Lung (tissue), 17 donors: ENCODE measurements at places on chromosomes 2 and 18. TPM values are rescaled to one million over a fixed set of nuclear protein-coding genes. Genes with fewer than 3 reads are reported as not detected.

- no peak overlapping the region for H3K27ac ChIP-seq
- H3K4me1 ChIP-seq = no peaks in the 10 kb centered on the region
- DNase-seq = no peak
- no peaks in the 10 kb centered on the region for H3K27me3 ChIP-seq
- peaks cover 60% of the 10 kb centered on the region for H3K36me3 ChIP-seq
- H3K4me3 ChIP-seq = no peak overlapping the region
Observed at GRCh38 chr2:117949806-117950205, 64.1 kb downstream of the CCDC93 start.

GRCh38 chr18:44557616-44558151, 123.0 kb upstream of the SETBP1 start:
- DNase-seq = no peak
- no peaks in the 10 kb centered on the region for H3K4me1 ChIP-seq
- H3K27ac ChIP-seq = no peak overlapping the region
- no peaks in the 10 kb centered on the region for H3K27me3 ChIP-seq

DNA sequence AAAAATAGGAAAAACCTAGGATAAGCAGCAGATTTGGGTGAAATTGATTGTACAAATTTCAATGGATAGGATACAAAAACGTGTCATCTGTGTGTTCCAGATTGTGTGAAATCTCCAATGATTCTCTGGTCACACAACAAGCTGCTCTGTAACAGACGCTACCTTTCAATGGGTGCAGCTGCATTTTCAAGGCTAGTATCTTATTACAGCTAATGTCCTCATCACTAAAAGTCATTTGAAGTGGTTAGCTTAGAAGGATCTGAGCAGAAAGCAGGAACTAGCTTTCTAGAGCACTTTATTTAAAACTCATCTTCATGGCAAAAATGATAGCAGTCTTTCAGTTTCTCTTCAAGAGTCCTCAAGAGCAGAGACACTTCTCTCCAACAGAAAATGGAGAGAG, 364.6 kb downstream of the LRP1B start:
- H3K4me3 ChIP-seq = no peak overlapping the region
- H3K4me1 ChIP-seq = no peaks in the 10 kb centered on the region
- DNase-seq = no peak
- H3K27ac ChIP-seq = no peak overlapping the region

- no peak overlapping the region for H3K4me3 ChIP-seq
- peak; percentile 12 for DNase-seq
- H3K27ac ChIP-seq = no peak overlapping the region
- H3K27me3 ChIP-seq = no peaks in the 10 kb centered on the region
Observed at GRCh38 chr18:32048507-32049091, 30.0 kb downstream of the RNF125 start.

DNA sequence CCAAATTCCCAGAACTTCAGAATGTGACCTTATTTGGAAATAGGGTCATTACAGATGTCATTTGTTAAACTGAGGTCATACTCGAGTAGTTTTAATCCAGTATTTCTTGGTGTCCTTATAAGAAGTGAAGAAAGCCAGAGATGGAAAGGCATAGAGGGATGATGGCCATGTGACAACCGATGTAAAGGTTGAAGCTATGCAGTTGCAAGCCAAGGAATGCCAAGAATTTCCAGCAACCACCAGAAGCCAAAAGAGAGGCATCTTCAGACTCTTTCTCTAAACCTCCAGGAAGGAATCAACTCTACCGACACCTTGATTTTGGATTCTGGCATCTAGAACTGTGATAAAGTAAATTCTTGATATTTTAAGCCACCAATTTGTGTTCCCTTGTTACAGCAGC, 242.2 kb downstream of the CDH20 start:
- no peaks in the 10 kb centered on the region for H3K36me3 ChIP-seq
- no peak overlapping the region for H3K27ac ChIP-seq
- no peaks in the 10 kb centered on the region for H3K27me3 ChIP-seq
- no peak overlapping the region for H3K4me3 ChIP-seq

DNA sequence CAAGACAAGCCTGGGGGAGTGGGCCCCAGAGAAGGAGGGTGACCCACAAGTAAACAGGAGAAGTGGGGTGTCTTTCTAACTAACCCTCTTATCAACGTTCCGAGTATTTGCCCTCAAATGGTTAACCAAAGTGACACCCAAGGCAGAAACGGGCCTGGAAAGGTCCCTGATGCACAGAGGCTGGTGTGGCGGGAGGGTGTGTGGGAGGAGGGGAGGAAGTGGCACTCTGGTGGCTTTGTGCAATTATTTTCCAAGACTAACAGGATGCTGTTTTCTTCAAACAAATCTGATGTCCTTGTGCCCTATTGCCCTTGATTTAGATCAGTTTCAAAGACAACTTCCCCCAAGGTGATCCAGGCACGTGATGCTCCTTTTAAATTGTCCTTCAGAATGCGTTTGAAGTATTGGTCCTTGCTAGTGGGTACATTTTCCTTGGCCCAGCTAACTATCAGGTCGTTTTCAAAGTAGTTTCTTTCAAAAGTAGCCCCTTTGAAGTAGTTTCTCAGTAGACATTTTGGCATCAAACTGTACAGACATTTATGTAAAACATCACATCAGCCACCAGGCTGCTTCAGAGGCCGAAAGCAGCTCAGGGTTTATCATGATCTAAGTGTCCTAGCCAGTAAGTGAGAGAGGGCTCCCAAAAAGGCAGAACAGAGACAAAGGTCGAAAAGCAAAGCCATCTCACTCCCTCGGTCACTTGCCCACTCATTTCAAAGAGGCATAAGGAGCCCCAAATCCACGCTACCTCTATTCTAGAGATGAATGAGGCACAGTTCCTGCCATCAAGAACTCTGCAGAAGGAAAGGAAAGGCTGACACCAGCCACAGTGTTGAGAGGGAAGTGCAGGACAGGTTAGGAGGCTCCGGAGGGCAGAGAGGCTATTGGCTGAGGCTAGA, 371.1 kb upstream of the ID2 start:
- DNase-seq = no peak
- H3K27me3 ChIP-seq = no peaks in the 10 kb centered on the region
- H3K36me3 ChIP-seq = no peaks in the 10 kb centered on the region

- H3K27ac ChIP-seq = no peak overlapping the region
- no peaks in the 10 kb centered on the region for H3K36me3 ChIP-seq
- no peak for DNase-seq
- H3K4me3 ChIP-seq = no peak overlapping the region
- H3K27me3 ChIP-seq = no peaks in the 10 kb centered on the region
Observed at GRCh38 chr2:23657371-23657770, 269.6 kb downstream of the ATAD2B start.

- H3K27ac ChIP-seq = no peak overlapping the region
- H3K27me3 ChIP-seq = no peaks in the 10 kb centered on the region
- DNase-seq = peak; percentile 9
- no peak overlapping the region for H3K4me3 ChIP-seq
- H3K4me1 ChIP-seq = no peaks in the 10 kb centered on the region
- no peaks in the 10 kb centered on the region for H3K36me3 ChIP-seq
Observed at GRCh38 chr2:157497638-157498314, 53.9 kb upstream of the CYTIP start.

GRCh38 chr2:66578687-66579106, 143.8 kb downstream of the MEIS1 start:
- no peaks in the 10 kb centered on the region for H3K36me3 ChIP-seq
- H3K4me1 ChIP-seq = peaks cover 4% of the 10 kb centered on the region
- peak overlapping the region; percentile 77 for H3K27ac ChIP-seq
- DNase-seq = no peak

NCKAP1 gene
- 93.7 TPM for total RNA-seq

ABCA12 gene
- 2.2 TPM for total RNA-seq

FARP2 gene
- 38.8 TPM for total RNA-seq

LIPG gene
- total RNA-seq = 6.9 TPM

DNA sequence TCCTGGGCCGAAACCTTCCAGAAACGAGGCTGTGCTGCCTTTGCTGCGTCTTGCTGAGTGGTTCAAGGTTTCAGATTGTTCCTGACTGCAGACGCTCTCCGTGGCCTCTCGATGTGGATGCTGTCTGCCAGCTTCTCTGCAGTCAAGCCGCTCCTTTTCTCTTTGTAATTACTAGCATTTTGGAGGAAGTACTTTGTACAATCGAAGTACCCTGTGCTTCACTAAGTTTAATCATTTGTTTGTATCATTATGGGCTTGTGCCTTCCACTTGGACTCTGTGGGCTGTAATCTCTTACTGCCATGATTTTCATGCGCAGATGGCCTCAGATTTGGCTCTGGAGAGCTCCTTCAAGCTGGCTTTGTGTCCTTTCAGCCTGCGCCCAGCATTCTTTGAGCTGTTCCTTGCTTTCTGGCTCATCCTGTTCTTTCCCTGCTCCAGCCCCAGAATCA, 49.3 kb downstream of the TRAF3IP1 start:
- H3K4me3 ChIP-seq = no peak overlapping the region
- H3K27ac ChIP-seq = no peak overlapping the region
- no peak for DNase-seq
- H3K4me1 ChIP-seq = no peaks in the 10 kb centered on the region

- H3K36me3 ChIP-seq = no peaks in the 10 kb centered on the region
- H3K27ac ChIP-seq = peak overlapping the region; percentile 55
- no peak overlapping the region for H3K4me3 ChIP-seq
- H3K27me3 ChIP-seq = peaks cover 2% of the 10 kb centered on the region
- DNase-seq = peak; percentile 71
Observed at GRCh38 chr2:177165721-177166711, 46.6 kb upstream of the HNRNPA3 start.

DNA sequence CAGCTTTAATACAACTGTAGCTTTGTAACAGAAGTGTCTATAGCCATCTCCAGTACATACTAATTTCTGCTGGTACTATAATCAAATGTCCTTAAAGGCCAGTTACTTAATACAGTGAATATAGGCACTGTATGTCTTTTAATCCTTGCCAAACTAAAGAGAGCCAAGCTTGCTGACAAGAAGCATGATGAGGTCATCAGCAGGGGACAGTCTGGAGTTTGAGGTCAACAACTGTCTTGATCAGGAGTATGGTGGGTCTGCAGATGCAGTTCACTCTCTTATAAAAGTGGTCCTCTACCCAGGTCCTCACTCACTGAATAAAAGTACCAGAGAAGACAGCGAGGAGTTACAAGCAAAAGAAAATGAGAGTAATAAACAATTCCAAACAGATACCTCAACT, 219.1 kb downstream of the WDPCP start:
- H3K4me1 ChIP-seq = no peaks in the 10 kb centered on the region
- no peak overlapping the region for H3K27ac ChIP-seq
- H3K36me3 ChIP-seq = no peaks in the 10 kb centered on the region
- DNase-seq = no peak
- no peak overlapping the region for H3K4me3 ChIP-seq

- peaks cover 4% of the 10 kb centered on the region for H3K4me1 ChIP-seq
- no peak overlapping the region for H3K4me3 ChIP-seq
- no peak overlapping the region for H3K27ac ChIP-seq
- H3K27me3 ChIP-seq = no peaks in the 10 kb centered on the region
- peak; percentile 25 for DNase-seq
- no peaks in the 10 kb centered on the region for H3K36me3 ChIP-seq
Observed at GRCh38 chr2:180763263-180763989, 217.0 kb upstream of the UBE2E3 start.

STPG4 gene
- total RNA-seq = 0.28 TPM

- no peaks in the 10 kb centered on the region for H3K4me1 ChIP-seq
- no peak for DNase-seq
- H3K36me3 ChIP-seq = no peaks in the 10 kb centered on the region
- no peaks in the 10 kb centered on the region for H3K27me3 ChIP-seq
- H3K27ac ChIP-seq = no peak overlapping the region
Observed at GRCh38 chr18:63302636-63303405, 16.7 kb downstream of the BCL2 start.

- no peak overlapping the region for H3K27ac ChIP-seq
- H3K27me3 ChIP-seq = no peaks in the 10 kb centered on the region
- H3K4me1 ChIP-seq = no peaks in the 10 kb centered on the region
Observed at GRCh38 chr2:45452866-45453265, 158.2 kb downstream of the SRBD1 start.

UGT1A8 gene
- 0.26 TPM for total RNA-seq

CFLAR gene
- 345 TPM for total RNA-seq

- no peak for DNase-seq
- peaks cover 8% of the 10 kb centered on the region for H3K4me1 ChIP-seq
Observed at GRCh38 chr2:170690640-170691039, 24.5 kb upstream of the SP5 start.

- no peaks in the 10 kb centered on the region for H3K4me1 ChIP-seq
- H3K36me3 ChIP-seq = no peaks in the 10 kb centered on the region
- no peak overlapping the region for H3K27ac ChIP-seq
- no peaks in the 10 kb centered on the region for H3K27me3 ChIP-seq
- no peak for DNase-seq
Observed at GRCh38 chr2:51350100-51350499, 318.2 kb upstream of the NRXN1 start.

C2orf72 gene
- total RNA-seq = 1.3 TPM

DNA sequence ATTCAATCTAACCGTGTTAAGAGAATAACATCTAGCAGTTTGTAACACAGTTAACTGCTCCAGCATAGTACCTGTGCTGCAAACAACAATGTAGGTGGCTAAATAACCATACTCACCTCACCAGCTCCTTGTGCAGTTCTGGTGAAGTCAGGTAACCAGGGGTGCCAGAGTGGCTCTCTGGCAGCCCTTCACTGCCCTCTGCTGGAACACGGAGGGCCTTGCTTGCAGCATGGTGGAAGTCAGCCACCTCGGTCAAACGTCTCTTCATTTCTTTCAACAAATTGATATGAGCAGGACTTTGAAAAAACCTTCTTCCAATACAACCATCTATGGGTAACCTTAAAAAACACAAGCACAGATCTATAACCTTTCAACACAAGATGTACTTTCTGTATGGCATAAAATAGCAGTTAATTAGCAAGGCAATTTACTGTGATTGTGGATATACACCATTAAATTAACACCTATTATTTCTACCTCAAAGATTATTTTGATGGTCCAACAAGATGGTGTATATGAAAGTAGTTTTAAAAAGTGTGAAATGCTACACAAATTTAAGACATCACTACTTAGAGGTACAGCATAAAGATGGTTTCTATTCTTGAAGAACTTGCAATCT, 56.6 kb downstream of the EPG5 start:
- H3K27me3 ChIP-seq = no peaks in the 10 kb centered on the region
- no peak overlapping the region for H3K4me3 ChIP-seq
- no peaks in the 10 kb centered on the region for H3K4me1 ChIP-seq

DNA sequence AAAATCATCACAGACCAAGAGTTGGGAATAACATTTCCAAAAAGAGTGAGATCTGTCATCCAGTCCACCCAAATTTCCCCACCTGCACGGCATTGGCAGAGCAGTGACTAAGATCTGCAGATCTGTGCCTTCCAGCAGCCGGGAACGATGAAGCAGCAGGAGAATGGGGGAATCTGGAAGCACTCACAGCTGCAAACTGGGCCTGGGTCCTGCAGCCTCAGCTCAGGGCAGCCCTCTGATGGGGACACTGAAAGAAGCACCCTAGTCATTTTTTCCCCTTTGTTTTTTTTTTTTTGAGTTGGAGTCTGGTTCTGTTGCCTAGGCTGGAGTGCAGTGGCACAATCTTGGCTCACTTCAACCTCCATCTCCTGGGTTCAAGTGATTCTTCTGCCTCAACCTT, 4.4 kb upstream of the SAG start:
- H3K4me1 ChIP-seq = no peaks in the 10 kb centered on the region
- no peak for DNase-seq
- H3K27me3 ChIP-seq = no peaks in the 10 kb centered on the region
- H3K4me3 ChIP-seq = no peak overlapping the region
- no peaks in the 10 kb centered on the region for H3K36me3 ChIP-seq
- H3K27ac ChIP-seq = no peak overlapping the region

LRP1B gene
- total RNA-seq = 0.28 TPM

GRCh38 chr2:72913486-72914205, 3.7 kb upstream of the EMX1 start:
- DNase-seq = no peak
- peaks cover 4% of the 10 kb centered on the region for H3K4me1 ChIP-seq
- H3K27me3 ChIP-seq = peaks cover 82% of the 10 kb centered on the region
- H3K36me3 ChIP-seq = no peaks in the 10 kb centered on the region
- H3K4me3 ChIP-seq = no peak overlapping the region

GULP1 gene
- total RNA-seq = 29.2 TPM
